ELR (cell line): ENCODE measurements at places on chromosomes 7 and 10.

- DNase-seq, result no peak
Measured at GRCh38 chr7:30430276-30430675, 48.3 kb downstream of the NOD1 start.

GRCh38 chr10:118369641-118370205 is 27.6 kb upstream of the FAM204A start:
- peak; percentile 2 for DNase-seq

GRCh38 chr7:150755473-150756099 is 18.4 kb downstream of the GIMAP5 start:
- DNase-seq, result peak; percentile 3

GRCh38 chr7:47792521-47793121 is 155.6 kb downstream of the PKD1L1 start:
- DNase-seq, result peak; percentile 68

DNA sequence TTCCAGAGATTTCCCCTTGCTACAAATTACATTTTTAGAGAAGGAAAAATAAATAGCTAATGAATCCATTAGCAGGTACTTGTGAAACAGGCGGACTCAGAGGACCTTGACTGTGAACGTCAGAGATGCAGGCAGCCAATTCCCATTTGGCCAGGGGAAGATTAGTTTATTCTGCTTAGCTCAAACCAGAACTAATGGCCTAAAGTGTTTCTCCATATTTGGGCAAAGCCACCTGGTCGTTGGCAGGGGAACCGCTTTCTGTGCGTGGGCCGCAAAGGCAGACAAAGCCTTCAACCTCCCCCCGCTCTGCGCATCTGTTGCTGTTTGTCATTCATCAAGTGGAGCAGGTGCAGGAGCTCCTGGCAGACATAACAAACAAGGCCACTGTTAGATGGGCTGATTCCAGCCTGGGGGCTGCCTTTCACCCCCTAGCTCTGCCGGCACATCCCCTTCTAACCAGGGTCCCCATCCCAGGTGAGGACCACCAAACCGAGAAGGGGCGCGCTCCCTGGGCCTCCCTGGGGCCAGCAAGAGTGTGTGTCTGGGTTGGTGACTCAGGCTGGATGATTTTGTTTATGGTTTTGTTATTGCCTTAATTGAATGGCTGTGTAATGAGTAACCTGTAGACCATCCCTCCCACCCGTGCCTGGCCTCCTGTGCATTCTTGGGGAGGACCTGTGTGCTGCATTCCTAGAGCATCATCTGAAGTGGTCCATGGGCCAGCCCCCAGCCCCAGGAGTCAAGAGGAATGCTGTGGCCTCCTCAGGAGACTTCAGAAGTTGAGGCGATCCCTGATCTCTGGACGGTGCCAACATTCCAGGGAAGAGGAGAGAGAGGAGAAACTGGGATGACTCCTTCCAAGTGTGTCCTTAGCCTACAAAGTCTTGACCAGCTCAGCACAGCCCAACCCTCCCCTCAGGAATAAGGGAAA is 14.5 kb upstream of the CPA1 start:
- DNase-seq, result peak; percentile 91

DNA sequence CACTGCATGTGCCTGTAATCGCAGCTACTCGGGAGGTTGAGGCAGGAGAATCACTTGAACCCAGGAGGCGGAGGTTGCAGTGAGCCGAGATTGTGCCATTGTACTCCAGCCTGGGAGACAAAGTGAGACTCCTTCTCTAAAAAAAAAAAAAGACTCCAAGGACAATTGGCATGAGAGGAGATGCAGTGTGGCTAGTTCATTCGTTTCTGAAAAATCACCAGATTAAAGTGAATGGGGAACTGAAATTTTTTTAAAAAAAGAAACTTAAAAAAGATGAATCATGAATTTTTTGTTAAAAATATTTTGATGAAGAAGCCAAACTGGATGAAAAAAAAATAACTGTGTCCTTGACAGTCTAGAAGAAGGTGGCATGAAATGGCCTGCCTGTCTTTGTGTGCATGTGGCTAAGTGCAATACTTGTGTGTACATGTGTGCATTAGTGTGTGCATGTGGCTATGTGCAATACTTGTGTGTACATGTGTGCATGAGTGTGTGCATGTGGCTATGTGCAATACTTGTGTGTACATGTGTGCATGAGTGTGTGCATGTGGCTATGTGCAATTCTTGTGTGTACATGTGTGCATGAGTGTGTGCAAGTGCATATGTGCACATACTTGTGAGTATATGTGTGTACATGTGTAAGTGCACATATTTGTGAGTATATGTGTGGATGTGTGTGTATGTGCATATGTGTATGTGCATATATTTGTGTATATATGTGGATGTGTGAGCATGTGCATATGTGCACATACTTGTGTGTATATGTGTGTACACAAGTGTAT is 391.7 kb upstream of the KLF6 start:
- no peak for DNase-seq

- no peak for DNase-seq
Measured at GRCh38 chr7:80974396-80975358, 55.8 kb upstream of the SEMA3C start.

DNA sequence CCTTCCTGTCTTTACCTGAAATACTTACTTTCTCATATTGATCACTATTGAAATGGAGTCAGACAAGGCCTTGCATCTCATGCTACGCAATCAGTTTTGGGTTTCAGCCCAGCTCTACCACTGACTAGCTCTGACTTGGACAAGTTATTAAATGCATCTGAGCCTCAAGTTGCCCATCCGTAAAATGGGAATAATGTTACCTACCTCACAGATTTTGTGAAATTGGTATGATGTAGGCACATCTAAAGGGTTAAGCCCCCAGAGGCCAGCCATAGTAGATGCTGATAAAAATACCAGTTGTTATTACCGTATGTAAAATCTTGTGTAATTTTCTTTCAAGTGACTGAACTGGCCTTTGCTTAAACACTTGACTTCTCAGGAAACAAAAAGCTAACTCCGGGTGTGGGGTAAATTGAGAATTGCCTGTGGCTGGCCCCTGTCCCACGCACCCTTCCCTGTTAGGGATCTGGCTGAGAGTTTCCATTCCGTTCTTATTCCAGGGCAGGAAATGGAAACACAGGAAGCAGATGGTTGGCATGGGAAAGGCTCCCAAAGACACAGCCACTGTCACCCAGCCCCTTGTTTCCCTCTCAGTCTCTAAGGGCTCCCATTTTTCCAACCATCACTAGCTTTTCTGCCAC is 7.5 kb downstream of the DUSP5 start:
- no peak for DNase-seq

GRCh38 chr7:21128062-21128817 is 299.6 kb upstream of the SP4 start:
- DNase-seq, result no peak
